ENCODE measurements at places on chromosomes 3 and 15.

DNA sequence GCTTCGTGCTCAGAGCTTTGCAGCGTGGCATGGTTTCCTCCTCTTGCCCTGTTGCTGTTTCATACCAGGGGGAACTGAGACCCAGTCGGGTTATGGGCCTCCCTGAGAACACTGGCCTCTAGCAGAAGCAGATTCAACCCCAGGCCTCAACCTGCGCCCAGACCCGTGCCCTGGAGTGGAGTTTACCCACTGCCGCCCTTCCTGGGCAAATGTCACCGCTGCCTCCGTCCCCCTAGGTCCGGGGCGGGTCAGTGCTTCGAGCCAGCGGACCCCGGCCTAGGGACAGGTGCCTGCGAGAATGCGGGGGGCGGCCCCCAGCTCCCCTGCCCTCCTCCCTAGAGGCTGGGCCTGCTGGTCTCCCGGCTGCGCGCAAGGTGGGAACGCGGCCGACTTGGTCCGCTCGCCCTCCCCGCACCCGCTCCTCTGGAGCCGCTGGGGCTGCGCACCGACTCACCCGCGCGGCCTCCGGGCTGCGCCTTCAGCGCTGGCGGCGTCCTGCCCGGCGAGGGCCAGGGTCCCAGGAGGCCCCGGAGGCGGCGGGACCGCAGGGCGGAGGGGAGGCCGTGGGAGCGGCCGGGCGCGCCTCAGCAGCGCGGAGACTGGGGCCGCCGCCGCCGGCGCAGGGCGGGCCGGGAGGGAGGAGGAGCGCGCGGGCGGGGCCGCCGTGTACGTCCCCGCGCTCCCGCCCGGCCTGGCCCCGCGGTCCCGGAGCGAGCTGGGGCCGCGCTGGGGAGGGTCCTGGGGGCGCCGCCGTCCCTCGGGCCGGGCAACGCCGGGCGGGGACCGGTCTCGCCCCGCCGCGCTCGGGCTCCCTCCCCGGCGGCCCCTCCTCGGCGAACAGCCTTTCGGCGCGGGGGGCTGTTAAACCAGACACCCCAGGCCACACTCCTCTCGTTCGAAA lies at the start of gene PIGZ:
Gene PIGZ (minus strand): TSS at position 601 of the 901 bp plus-strand sequence. CDS start 16,802 bp downstream, outside the sequence.
- peak; percentile 80 for ATAC-seq

DNA sequence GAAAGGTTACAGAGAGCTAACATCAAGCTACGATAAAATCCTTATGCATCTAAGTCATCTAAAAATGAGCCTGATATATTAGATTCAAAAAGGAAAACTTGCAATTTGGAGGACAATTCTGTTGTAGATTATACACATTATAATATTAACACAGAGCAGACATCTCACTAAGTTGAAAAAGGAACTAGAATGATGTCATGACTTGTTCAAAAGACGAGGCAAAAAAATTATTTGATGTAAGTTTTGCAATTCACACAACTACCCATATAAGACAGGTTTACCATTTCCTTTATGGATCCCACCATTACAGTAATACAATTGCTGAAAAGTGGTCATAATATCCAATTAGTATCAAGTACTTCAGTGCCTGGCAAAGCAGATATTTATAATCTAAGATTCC lies 15.9 kb downstream of the SATB1 start:
- no peak for ATAC-seq

GRCh38 chr15:50840520-50840919 lies 68.0 kb upstream of the AP4E1 start:
- no peak for ATAC-seq

- ATAC-seq, result no peak
These were observed 507.0 kb downstream of the ZPLD1 start for GRCh38 chr3:102941786-102942185.

DNA sequence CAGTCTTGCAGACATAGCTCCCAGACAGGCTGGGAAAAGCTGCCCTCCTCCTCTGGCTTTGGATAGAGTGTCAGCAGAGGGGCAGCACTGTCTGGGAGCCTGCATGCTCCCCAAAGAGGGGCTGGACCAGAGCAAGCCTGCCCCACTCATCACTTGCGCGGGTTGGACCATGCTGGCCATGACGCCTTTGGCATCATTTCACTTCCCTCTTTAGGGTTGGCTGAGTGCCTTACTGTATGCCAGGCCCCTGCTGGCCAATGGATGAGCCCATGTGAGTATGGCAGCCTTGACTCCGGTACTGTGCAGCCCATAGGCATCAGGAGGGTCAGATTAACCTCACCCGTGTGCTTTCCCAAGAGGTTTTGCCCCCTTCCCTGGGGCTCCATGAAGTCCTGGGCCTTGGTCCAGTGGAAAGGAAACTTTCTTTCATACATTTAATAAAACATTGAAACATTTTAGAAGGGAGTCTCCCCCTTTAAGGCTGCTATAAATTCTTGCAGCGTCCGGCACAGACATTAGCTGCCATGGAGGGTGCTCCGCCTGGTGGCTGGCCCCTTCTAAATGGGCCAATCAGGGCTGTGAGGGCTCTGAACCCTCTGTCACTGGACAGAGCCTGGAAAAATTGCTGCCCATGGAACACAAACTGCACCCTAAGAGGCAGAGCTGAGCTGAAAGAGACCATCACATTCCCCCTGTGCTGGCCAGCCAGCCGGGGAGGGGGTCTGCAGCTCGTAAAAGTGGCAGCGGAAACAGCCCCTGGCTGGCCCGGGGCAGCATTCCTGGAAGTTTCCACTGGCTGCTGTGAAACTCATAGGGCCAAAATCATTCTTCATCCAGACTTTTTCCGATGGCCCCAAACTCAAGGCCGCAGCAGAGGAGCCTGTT lies 20.8 kb upstream of the DUSP7 start:
- ATAC-seq, result no peak

- ATAC-seq, result no peak
These were observed 76.6 kb downstream of the SLC25A26 start for GRCh38 chr3:66297260-66297873.

GRCh38 chr3:126351086-126351770 lies 6.0 kb downstream of the KLF15 start:
- no peak for ATAC-seq

- ATAC-seq, result no peak
These were observed 36.7 kb upstream of the MFGE8 start for GRCh38 chr15:88949734-88950400.

GRCh38 chr3:106728315-106729098 lies 648.7 kb upstream of the CCDC54 start:
- ATAC-seq, result no peak

DNA sequence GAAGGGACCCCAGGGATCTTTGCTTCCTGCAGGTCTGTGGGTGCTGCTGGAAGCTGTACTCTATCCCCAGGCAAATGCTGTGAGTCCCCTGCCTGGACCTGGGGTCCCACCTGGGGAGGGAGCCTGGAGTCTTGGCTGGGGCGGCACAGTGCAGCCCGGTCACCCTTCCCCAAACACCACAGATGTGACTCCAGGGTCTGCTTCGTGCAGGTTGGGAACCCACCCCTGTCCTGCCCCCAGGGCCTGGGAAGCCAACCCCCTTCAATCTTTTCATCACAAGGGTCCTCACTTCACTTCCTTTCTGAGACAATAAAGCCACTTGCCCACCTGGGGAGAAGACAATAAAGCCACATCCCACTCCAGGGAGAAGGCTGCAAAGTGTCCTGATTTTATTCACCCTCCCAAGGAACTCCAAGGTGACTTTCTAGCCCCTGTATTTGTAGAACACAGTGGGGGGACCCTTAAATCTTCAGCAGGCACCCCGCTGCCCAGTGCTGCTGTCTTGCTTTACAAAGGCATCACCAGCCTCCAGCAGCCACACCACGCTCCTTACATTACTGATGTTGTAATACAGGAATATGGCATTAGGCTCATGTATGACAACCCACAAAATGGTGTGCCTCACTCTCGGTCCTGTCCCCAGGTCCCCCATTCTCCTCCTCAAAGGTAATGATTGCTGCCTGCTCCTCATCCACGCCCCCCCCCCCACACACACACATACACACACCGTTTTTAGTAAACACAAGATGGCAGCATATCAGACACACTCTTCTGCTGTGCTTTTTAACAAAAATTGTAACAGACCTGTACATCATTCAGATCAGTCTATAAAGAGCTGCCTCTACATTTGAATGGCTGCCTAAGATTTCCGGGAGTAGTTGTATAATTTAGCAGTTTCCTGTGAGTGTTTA lies 9.9 kb downstream of the C3orf22 start:
- ATAC-seq, result no peak

GRCh38 chr3:155370764-155371503 lies 77.5 kb upstream of the STRIT1 start:
- no peak for ATAC-seq

GRCh38 chr3:105352976-105353375 lies 13.7 kb upstream of the ALCAM start:
- ATAC-seq, result no peak

- ATAC-seq, result no peak
These were observed 3.2 kb downstream of the MORC1 start for GRCh38 chr3:109114746-109115145.

- no peak for ATAC-seq
These were observed 138.8 kb downstream of the CACNA2D3 start for GRCh38 chr3:54261141-54261540.

DNA sequence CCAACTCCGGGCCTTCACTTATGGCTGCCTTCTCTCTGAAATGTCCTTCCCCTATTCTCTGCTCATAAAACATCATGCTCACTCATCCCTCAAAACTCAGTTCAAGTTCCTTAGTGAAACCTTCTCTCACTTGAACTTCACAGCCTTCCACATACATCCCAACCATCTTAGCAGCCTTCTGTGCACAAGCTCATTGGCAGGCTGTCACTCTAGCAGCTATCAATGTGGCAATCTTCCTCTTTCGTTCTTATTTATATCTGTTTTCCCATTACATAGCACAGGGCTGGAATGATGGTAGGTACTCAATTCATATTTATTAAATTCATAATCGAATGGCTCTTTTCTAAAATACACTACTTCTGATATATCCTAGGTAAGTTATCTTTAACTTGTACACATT lies 66.4 kb upstream of the MCTP2 start:
- ATAC-seq, result no peak

DNA sequence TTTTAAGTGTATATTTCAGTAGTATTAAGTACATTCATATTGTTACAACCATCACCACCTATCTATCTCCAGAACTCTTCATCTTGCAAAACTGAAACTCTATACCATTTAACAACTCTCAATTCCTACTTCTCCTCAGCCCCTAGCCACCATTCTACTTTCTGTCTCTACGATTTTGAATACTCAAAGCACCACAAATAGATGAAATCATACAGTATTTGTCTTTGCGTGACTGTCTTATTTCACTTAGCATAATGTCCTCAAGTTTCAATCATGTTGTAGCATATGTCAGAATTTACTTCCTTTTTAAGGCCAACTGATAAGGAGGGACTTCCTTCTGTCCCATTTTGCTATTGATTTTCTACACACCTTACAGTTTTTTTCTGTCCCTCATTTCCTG lies 593.3 kb downstream of the FHIT start:
- no peak for ATAC-seq

DNA sequence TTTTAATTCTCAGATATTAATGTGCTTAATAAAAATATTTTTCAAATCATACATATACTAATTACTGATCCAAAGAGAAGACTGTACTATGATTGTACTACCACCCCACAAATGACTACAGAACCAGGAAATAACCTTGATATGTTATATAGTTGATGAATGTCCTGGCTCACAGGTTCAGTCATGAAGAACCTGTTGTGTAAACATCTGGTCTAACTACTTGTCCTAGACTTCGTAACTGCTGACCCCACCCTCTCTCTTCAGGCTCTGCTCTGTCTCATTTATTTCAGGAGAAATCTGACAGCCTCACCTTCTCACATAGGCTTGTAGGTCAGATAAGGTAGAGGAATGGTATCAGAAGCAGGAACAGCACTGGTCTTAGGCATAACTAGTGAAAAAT lies 14.7 kb upstream of the CSTA start:
- ATAC-seq, result no peak

- no peak for ATAC-seq
These were observed 31.8 kb downstream of the CYP8B1 start for GRCh38 chr3:42843713-42844411.

GRCh38 chr15:54149115-54149531 lies 170.9 kb downstream of the UNC13C start:
- no peak for ATAC-seq
